Activated CD8-positive, alpha-beta memory T cell treated with anti-CD3 and anti-CD28 coated beads for 1 hour (primary cell): ENCODE measurements at places on chromosomes 5 and 9.

- no peak for DNase-seq
These were observed 32.2 kb downstream of the TGFBI start for GRCh38 chr5:136060963-136061362.

GRCh38 chr5:123371575-123372179, 51.5 kb downstream of the CEP120 start:
- no peak for DNase-seq

DNA sequence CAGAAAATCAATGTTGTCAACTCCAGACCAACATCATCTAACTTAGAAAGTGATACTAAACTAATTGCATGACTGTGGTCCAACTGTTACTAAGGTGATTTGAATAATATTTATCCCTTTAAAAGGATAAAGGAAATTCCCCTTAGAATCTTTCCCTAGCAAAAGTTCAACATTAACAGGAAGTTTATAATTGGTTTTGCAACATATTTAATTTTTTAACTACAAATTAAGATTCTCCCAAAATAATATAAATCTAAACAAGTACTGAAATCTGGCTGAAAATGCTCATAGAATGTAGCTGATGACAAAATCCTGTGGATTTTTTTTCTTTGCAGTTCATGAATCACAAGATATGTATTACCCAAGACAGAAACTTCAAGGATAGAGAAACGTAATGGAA, 151.4 kb downstream of the LPAR1 start:
- DNase-seq: no peak

GRCh38 chr9:68515326-68516017, 25.2 kb downstream of the TMEM252 start:
- no peak for DNase-seq

GRCh38 chr5:139650689-139651042, 2.5 kb downstream of the CXXC5 start:
- no peak for DNase-seq

DNA sequence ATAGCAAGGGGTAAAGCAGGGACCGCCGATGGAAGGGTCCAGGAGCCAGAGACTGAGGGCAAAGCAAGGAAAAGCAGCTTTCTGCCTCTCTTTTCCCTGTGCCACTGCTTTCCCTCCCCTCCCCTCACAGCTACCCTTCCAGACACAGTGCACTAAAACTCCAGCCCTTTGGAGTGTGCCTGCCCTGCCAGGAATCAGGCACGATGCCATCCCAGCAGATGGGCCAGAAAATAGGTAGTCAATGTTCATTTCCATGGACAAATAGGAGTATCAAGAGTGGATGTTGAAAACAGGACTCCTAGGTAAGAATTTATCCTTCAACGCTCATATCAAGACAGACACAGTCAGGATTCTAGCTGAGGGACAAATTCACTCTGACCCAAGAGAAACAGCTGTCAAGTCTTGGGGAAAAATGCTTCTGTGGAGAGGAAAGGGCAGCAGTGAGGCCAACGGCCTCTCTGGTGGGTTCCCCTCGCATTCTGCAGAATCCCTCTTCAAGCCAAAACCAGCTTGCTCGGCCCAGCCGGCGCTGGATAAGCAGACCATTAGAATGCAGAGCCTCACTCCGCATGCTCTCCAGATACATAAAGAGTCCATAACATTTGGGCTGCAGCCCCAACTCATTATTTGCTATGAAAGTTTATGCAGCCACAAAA, 138.0 kb downstream of the CAAP1 start:
- no peak for DNase-seq

DNA sequence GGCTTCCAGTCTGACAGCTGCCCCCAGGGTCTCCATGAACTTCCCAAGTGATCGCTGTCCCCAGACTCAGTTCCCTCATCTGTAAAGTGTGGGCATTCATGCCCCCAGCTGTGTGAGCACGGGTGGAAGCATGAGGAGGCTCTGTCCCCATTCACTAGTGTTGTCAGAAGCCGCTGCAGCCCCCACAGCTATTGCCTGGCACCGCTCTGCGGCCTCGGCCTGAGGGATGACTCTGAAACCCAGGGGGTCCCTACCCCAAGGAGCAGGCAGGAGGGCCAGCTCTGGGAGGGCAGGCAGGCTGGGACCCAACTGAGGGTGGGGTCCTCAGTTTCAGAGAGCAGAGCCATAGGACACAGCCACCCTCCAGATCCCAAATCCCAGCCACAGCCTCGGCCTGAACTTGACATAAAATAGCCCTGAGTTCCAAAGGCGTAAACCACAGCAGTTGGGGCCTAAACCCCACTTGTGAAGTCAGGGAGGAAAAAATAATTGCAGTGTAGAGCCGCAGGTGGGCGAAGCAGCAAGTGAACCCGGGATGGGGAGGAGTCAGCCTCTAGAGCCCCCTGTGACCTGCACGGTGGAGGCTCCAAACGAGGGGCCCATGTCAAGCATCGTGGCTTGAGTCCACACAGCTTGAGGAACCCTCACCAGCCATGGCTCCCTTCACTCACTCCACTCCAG, 66.0 kb upstream of the ADAMTS2 start:
- DNase-seq: no peak

DNA sequence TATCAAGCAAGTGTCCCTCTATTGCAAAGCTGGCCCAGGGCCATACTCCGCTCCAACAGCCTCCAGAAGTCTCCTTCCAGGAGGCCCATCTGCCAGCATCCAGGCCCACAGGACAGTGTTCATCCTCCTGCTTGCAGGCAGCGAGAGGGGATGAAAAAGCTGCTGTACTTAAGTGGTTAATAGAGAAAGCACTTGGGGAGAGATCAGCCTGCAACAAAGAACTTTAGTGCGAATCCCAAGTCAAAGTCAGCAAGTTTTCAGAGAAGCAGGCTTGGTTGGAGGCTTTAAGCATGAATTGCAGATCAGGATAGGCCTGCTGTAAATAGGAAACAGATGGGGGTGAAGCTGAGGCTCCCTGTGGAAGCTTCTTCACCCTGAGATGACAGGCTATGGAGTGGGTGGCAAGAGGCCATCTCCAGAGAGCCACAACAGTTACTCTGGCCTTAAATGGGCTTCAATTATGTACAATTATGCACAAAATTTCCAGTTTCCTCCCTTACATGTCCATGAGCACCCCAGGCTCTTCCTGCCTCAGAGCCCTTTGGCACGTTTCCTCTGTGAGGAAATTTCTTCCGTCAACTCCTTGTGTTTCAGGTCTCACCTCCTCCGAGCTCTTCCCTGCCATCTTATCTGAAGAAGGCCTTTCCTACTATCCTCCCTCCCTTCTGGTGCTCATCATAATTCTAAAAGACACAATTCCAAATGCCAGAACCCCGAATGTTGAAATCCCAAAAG, 98.0 kb upstream of the NR3C1 start:
- DNase-seq: no peak

DNA sequence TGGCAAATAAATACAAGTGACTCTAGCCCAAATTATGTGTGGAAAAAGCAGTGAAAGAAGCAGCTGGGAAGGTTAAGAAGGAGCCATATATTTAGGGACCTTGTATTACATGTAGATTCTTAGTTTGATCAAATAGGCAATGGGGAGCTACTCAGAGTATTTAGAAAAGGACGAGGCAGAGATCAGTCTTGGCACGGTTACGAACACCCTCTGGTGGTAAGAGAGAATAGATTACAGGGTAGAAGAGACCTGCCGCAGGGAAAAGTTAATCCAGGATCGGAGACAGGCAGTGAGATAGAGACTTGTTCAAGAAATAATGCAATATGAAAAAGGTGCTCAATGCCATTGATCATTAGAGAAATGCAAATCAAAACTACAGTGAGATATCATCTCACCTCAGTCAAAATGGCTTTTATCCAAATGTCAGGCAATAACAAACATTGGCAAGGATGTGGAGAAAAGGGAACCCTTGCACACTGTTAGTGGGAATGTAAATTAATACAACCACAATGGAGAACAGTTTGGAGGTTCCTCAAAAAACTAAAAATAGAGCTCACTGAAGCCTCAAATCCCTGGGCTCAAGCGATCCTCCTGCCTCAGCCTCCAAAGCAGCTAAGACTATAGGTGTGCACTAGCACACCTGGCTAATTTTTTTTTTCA, 12.0 kb downstream of the INIP start:
- DNase-seq: no peak

GRCh38 chr9:70580606-70581195, 166.2 kb upstream of the KLF9 start:
- no peak for DNase-seq

DNA sequence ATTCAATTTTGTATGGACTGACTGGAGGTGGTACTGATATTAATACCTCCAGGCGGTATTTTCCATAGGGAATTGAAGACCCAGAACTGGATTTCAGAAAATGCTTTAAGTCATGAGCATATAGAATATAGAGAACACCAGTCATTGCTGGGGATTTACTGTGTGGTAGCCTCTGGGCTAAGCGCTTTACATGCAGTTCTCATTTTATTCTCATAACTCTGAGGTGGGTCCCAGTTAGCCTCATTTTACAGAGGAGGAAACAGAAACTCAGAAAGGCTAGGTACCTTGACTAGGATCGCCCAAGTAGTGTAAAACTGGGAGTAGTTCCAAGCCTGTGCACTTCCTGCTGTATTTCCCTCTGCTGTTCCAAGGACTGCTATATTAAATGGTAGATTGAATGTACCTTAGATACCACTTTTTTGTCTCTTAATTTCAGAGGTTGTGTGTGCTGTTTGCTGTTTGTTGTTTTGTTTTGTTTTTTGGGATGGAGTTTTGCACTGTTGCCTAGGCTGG, 13.8 kb downstream of the SLC44A1 start:
- no peak for DNase-seq

DNA sequence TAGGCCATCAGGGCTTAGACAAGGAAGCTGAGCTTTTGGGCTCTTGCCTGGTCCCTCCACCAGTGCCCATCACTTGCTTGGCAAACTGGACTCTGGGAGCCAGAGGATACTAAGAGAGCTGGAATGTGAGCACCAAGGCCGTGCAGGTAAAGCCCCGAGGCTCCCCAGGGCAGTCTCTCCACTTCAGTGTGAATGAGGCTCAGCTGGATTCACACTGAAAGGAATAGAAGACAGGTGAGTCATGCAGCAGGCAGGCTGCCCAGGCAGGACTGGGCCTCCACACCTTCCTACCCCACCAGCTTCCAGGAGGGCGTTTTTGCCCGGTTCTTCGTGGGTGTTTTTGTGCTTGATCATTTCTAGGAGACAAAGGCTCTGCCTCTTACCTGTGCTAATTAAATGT, 7.3 kb upstream of the CTSV start:
- no peak for DNase-seq

- no peak for DNase-seq
These were observed 66.7 kb downstream of the TARS1 start for GRCh38 chr5:33507426-33507825.

DNA sequence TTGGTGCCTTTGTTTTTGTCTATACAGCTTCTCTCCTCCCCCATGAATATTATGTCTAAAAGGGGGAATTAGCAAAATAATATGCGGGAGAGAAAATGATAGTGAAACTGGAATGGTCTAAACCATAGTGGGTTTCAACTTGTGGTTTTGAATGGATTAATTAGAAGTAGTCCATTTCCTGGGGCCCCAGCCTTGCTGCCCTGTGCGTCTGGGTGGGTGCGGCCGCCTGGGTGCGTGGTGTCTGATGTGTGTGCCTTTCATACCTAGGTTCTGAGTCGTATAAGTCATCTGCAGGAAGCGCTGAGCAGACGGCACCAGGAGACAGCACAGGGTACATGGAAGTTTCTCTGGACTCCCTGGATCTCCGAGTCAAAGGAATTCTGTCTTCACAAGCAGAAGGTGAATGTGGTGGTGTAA, 120.0 kb upstream of the CACNA1B start:
- DNase-seq: no peak

GRCh38 chr5:1323803-1324173, 21.1 kb downstream of the CLPTM1L start:
- no peak for DNase-seq

- no peak for DNase-seq
These were observed 20.2 kb upstream of the NREP start for GRCh38 chr5:111776913-111777781.

DNA sequence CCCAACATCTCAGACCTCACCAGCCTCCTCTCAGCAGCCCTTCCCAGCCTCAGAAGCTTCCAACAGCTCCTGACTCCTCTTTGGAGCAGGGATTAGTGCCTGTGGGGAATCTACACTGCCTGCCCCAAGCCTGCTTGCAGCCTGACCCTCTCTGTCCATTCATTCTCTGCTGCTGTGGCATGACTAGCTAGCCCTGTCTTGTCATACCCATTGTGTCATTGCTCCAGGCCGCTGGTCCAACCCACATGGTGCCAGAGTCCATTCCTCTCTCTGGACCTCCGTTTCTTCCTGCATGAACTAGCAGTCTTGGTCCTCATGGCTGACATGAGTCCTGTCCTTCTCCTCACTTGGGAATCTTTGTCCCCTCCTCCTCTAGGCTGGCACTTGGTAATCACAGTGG, 12.8 kb upstream of the RXRA start:
- no peak for DNase-seq

- no peak for DNase-seq
These were observed 4.3 kb downstream of the GOLGA2 start for GRCh38 chr9:128271512-128271911.

DNA sequence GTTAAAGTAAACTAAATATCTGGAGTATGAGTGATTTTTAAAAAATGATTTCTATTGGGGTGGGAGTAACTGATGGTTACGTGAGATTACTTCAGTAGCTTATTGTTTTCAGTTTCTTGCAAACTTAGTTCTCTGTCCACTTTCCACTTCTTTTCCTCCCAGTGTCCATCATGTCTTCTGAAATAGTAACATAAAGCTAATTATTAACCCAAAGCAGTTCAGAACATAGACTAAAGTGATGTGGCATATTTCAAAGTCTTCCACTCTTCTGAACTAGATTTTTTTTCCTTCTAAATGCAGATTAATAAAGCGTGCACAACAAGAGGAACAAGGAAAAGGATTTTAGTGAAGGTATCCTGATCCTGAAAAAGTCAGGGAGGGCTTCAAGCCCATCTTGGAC, 114.1 kb downstream of the MAN2A1 start:
- no peak for DNase-seq

DNA sequence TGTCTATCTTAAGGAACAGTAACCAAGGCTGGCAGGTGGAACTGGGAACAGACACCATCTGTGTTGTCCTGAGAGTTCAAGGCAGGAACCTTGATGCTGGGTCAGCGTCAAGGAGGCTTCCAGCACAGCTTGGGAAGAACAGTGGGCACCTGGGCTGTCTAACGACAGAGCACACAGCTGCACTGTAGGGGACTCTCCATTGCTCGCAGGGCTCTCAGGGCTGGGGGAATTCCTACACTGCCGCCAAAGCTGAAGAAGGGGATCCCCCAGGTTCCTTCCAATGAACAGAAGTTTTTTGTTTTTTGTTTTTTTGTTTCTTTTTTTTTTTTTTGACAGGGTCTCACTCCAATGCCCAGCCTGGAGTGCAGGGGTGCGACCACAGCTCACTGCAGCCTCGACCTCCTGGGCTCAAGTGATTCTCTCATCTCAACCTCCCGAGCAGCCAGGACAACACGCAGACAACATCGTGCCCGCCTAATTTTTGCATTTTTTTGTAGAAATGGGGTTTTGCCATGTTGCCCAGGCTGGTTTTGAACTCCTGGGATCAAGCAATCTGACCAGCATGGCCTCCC, 81.9 kb downstream of the PTPN3 start:
- no peak for DNase-seq

- DNase-seq: no peak
These were observed 140.2 kb downstream of the SLC24A2 start for GRCh38 chr9:19648672-19649071.

- DNase-seq: no peak
These were observed 58.5 kb downstream of the SGCD start for GRCh38 chr5:156385416-156385815.
